ENCODE measurements at places on chromosomes 13 and 19. TPM values are rescaled to one million over a fixed set of nuclear protein-coding genes. Genes with fewer than 3 reads are reported as not detected.

Gene CCDC70
- not detected for total RNA-seq

Gene ZNF433
- 0.82 TPM for total RNA-seq

Gene C19orf85
- not detected for total RNA-seq

Gene LATS2
- total RNA-seq = 4.7 TPM

Gene BICRA
- 20.7 TPM for total RNA-seq

Gene PRTN3
- total RNA-seq = not detected

- H3K4me1 ChIP-seq = no peaks in the 10 kb centered on the region
- DNase-seq = no peak
- H3K4me3 ChIP-seq = no peak overlapping the region
- H3K27ac ChIP-seq = no peak overlapping the region
- H3K27me3 ChIP-seq = no peaks in the 10 kb centered on the region
Measured at GRCh38 chr13:41631296-41631965, 174.1 kb downstream of the RGCC start.

DNA sequence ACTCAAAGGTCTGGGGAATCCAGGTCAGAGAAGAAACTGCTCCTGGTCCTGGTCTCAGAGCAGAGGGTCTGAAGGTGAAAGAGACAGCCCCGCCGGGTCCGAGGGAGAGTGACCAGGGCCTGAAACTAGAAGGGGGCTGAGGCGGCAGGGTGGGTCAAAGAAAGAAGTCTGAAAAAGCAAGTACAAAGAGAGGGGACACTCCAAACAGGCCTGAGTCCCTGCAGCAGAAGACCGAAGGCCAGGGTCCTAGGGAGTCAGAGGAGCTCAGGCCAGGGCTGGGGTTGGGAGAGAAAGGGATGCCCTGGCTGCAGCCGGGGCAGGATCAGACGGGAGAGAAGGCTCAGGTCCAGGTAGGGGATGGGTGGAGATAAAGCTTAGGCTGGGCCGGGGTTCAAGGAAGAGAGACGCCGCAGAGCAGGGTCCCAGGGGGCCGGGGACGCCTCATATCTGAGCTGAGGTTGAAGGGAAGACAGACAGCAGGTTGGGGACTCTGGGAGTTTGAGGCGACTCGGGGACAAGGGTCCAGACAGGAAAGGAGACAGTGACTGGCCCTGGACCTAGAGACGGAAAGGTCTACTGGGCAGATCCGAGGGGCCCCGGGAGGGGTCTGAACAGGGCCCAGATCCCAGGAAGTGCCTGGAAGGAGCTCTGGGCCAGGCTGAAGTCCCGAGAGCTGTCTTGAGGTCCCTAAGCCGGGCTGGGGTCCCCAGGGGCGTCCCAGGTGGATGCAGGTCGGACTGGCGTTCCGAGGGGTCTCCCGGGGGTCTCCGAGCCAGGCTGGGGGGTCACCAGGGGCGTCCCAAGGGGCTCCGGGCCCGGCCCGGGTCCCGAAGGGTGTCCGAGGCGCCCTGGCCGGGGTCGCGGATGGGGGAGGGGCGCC lies 795 bp downstream of the MLLT1 start:
- no peaks in the 10 kb centered on the region for H3K36me3 ChIP-seq
- H3K27me3 ChIP-seq = peaks cover 7% of the 10 kb centered on the region
- no peak for DNase-seq
- H3K27ac ChIP-seq = peak overlapping the region; percentile 82
- peaks cover 29% of the 10 kb centered on the region for H3K4me1 ChIP-seq
- H3K4me3 ChIP-seq = peak overlapping the region; percentile 89

GRCh38 chr13:32032759-32033158 lies 1.2 kb downstream of the FRY start:
- no peaks in the 10 kb centered on the region for H3K36me3 ChIP-seq
- peaks cover 52% of the 10 kb centered on the region for H3K27me3 ChIP-seq
- H3K4me3 ChIP-seq = no peak overlapping the region
- no peak for DNase-seq
- H3K4me1 ChIP-seq = peaks cover 10% of the 10 kb centered on the region

DNA sequence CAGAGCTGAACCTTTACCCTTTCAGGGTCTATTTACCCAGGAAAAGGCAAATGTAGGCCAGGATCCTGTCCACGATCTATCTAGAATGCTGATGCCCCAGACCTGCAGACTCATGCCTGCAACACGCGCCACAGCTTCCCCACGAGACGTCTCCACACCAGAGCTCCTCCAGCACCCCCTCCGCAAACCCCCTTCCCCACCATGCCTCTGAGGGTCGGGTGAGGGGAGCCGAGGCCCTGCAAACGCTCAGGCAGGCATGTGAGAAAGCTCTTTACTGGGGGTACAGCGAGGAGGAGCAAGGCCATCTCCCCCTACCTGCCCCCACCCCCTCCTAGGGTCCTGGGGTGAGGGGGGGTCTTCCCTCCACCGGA lies 8.9 kb downstream of the DYRK1B start:
- peaks cover 13% of the 10 kb centered on the region for H3K4me1 ChIP-seq
- H3K27me3 ChIP-seq = no peaks in the 10 kb centered on the region
- DNase-seq = no peak
- peaks cover 19% of the 10 kb centered on the region for H3K36me3 ChIP-seq
- no peak overlapping the region for H3K4me3 ChIP-seq

- peak overlapping the region; percentile 81 for H3K27ac ChIP-seq
- H3K27me3 ChIP-seq = peaks cover 28% of the 10 kb centered on the region
- H3K4me3 ChIP-seq = peak overlapping the region; percentile 79
- peak; percentile 97 for DNase-seq
- H3K36me3 ChIP-seq = peaks cover 13% of the 10 kb centered on the region
- H3K4me1 ChIP-seq = peaks cover 50% of the 10 kb centered on the region
Measured at GRCh38 chr13:50124536-50125303, 109.5 kb downstream of the KCNRG start.

GRCh38 chr13:94435604-94436226 lies 43.8 kb downstream of the DCT start:
- peaks cover 3% of the 10 kb centered on the region for H3K27me3 ChIP-seq
- peaks cover 2% of the 10 kb centered on the region for H3K36me3 ChIP-seq
- no peak for DNase-seq
- H3K4me1 ChIP-seq = peaks cover 16% of the 10 kb centered on the region
- H3K4me3 ChIP-seq = no peak overlapping the region

DNA sequence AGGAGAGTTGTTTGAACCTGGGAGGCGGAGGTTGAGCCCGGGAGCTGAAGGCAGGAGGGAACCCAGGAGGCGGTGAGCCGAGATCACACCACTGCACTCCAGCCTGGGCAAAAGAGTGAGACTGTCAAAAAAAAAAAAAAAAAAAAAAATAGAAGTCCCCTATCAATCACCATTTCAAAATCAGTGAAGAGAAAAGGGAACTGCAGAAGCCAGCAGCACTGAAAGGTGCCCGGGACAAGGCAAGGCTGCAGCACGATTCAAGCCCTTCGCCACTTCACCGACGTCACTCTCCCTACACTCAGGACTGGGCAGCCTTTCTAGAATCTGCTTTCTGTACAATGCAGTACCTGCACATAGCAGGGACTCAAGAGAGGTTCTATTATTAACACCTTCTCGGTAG lies 21.9 kb upstream of the USP12 start:
- no peak overlapping the region for H3K4me3 ChIP-seq
- H3K27me3 ChIP-seq = no peaks in the 10 kb centered on the region
- DNase-seq = no peak
- peaks cover 7% of the 10 kb centered on the region for H3K36me3 ChIP-seq

DNA sequence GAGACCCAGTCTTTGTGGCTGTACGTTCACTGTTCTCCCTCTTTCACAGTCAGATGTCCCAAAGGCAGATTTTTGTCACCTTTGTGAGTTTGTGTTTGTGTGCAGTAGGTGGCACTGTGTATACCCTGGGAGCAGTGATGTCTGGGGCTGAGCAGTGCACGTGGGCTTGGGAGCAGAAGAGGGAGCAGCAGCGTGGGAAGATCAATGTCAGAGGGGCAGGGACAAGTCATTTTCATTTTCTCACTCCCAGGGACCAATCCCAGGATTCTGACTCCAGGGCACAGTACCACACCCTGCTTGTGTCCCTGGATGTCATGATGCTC lies 2.0 kb upstream of the PSG6 start:
- no peaks in the 10 kb centered on the region for H3K4me1 ChIP-seq
- H3K4me3 ChIP-seq = no peak overlapping the region
- H3K36me3 ChIP-seq = no peaks in the 10 kb centered on the region
- no peak for DNase-seq
- peaks cover 2% of the 10 kb centered on the region for H3K27me3 ChIP-seq

DNA sequence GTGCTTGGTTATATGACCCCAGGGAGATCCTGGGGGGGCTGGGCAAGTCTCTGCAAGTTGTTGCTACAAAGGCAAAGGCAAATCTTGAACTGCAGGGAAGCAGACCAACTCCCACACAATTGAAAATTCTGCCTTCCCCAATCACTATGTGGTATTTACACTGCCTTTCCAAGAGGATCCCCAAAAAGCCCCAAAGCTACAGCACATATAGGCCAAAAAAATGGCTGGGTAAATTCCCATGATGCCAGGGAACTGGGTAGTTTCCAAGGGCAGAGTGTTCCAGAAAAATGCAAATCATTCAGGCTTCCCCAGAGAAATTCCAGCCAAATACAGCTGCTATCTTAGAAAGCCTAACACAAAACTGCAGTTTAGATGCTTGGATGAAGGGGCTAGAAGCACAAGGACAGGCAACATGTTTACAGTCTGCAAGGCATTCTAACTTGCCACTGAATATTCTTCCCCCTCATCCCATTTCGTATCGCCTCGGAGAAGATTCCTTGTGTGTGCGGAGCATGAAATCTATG lies 6.2 kb downstream of the FOXO1 start:
- H3K4me1 ChIP-seq = peaks cover 57% of the 10 kb centered on the region
- no peak overlapping the region for H3K4me3 ChIP-seq
- no peaks in the 10 kb centered on the region for H3K27me3 ChIP-seq
- no peak for DNase-seq

DNA sequence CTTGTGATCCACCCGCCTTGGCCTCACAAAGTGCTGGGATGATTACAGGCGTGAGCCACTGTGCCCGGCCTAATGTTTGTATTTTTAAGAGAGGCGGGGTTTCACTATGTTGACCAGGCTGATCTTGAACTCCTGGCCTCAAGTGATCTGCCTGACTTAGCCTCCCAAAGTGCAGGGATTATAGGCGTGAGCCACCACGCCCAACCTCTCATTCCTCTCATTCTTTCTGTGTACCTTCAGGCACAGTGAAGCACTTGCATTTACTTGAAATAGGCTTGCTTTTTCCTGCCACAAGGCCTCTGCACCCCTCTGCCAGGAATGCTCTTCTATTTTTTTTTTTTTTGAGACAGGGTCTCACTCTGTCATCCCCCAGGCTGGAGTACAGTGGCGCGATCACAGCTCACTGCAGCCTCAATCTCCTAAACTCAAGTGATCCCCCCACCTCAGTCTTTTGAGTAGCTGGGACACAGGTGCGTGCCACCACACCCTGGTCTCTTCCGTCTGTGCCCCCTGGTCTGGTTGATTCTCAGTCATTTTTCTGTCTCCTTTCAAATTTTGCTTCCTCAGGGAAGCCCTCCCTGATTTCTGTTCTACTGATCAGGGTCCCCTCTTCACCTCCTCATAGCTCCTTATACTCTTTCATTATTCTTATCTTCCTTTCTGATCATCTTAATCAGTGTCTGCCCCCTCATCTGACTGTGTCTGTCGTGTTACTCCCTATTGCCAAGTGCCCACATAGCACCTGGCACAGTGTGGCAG lies 15.1 kb downstream of the ACTMAP start:
- H3K36me3 ChIP-seq = peaks cover 13% of the 10 kb centered on the region
- H3K27me3 ChIP-seq = no peaks in the 10 kb centered on the region
- DNase-seq = no peak
- H3K4me1 ChIP-seq = peaks cover 5% of the 10 kb centered on the region
- H3K4me3 ChIP-seq = no peak overlapping the region
- H3K27ac ChIP-seq = no peak overlapping the region

DNA sequence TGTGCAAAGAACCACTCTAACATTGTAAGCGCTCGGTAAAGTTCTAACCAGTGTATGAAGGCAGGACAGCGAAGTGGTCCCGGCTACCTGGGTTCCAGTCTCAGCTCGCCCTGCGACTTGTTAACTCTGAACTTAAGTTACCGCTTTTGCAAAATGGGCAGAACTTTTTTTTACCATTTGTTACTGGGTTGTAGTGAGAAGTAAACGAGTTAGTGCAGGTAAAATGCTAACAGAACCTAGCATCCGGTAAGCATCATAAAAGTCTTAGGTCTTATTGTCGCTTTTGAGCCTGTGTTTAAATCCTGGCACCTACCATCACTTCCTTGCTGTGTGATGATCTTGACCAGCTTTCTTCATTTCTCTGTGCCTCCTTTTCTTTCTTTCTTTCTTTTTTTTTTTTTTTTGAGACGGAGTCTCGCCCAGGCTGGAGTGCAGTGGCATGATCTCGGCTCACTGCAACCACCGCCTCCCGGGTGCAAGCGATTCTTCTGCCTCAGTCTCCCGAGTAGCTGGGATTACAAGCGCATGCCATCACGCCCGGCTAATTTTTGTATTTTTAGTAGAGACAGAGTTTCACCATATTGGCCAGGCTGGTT lies 734 bp upstream of the TRMT1 start:
- H3K4me1 ChIP-seq = peaks cover 51% of the 10 kb centered on the region
- peak overlapping the region; percentile 93 for H3K4me3 ChIP-seq
- no peaks in the 10 kb centered on the region for H3K27me3 ChIP-seq
- peak overlapping the region; percentile 96 for H3K27ac ChIP-seq
- peaks cover 5% of the 10 kb centered on the region for H3K36me3 ChIP-seq

DNA sequence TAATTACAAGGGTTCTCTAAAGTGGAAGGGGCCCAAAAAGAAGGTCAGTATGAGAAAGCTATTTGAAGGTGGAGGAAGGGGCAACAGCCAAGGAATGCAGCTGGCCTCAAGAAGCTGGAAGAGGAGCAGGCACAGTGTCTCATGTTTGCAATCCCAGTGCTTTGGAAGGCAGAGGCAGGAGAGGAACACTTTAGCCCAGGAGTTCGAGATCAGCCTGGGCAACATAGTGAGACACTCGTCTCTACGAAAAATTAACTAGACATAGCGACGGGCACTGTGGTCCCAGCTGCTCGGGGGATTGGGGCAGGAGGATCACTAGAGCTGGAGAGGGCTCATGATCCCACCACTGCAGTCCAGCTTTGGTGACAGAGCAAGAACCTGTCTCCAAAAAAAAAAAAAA lies 656 bp upstream of the NEK3 start:
- no peaks in the 10 kb centered on the region for H3K36me3 ChIP-seq
- peaks cover 42% of the 10 kb centered on the region for H3K4me1 ChIP-seq
- H3K4me3 ChIP-seq = peak overlapping the region; percentile 78
- DNase-seq = no peak
- H3K27ac ChIP-seq = peak overlapping the region; percentile 54

Measured in activated CD8-positive, alpha-beta memory T cell treated with anti-CD3 and anti-CD28 coated beads, Interleukin-2, amount 10 ng/mL, durations not matched to agents 7 days and 5 days (primary cell).